T-helper 2 cell (primary cell): ENCODE measurements at places on chromosomes 5 and 9.

DNA sequence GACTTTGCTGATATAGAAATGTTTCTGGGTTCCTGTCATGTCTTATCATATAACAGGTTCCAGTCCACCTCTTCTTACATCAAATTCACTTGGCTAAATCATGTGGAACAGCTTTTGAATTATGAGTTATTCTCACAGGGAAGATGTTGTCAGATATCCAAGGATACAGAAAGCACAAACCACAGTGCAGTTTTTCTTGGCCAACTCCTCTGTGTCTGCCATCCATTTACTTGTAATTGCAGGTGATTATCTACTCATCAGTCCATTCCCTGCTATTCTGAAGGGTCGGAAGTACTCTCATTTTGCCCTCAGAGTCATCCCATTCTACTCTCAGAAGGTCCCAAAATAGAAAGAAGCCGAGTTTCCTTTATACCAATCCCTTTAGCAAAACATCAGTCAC, 10.0 kb downstream of the MARCHF11 start:
- DNase-seq = no peak

- DNase-seq = no peak
Observed at GRCh38 chr5:134545070-134545868, 19.8 kb downstream of the JADE2 start.

DNA sequence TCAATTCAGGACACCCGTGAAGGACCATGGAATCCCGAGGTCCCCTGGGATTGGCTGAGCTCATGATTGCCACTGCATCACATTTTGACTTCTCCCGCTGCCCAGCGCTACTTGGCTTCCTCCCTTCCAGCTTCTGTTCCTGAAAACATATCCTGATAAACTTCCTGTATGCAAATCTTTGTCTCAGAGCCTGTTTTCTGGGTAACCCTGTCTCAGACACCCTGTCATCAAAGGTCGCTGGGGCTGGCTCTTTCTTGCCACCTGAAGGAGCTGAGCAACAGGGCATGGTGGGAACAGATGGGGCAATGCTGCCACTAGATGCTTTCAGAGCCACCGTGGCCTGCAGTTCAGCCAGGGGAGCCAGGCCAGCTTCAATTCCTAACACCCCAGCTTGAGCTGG, 154.3 kb upstream of the TBC1D2 start:
- DNase-seq = no peak

GRCh38 chr5:32791536-32792243, 80.6 kb downstream of the NPR3 start:
- DNase-seq = no peak

DNA sequence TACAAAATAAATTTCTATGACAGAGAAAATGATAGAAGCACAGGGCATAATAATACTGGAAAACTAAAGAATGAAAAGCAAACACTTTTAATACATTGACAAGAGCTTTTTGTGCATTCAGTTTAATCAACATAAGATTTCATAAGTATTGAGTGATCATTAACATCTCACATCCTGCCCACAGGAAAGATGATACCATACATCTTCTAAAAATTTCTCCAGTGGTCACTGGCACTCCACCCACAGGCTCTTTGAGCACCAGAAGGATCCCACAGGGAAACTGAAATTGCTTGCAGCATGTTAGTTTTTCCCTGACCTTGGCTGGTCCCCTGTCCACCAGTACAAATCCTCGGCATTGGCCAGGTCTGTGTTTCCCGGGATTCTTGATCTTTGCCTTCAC, 186.0 kb downstream of the CEMIP2 start:
- no peak for DNase-seq

- peak; percentile 23 for DNase-seq
Observed at GRCh38 chr9:128927731-128928411, 7.1 kb downstream of the PHYHD1 start.

GRCh38 chr9:69036309-69036708, 757 bp downstream of the FXN start:
- DNase-seq = peak; percentile 48
